Articular chondrocyte of knee joint (primary cell): ENCODE measurements at places on chromosomes 5 and 9. TPM values are rescaled to one million over a fixed set of nuclear protein-coding genes. Genes with fewer than 3 reads are reported as not detected.

RUSC2 gene
- 26.3 and 27.2 TPM in 2 replicates for total RNA-seq

SHROOM1 gene
- 3.8 and 6.7 TPM in 2 replicates for total RNA-seq

LCN2 gene
- total RNA-seq, result 0.39 TPM in 1 of 2 replicates, not detected in the other

MRPS2 gene
- 17.6 and 17.7 TPM in 2 replicates for total RNA-seq

SLC46A2 gene
- total RNA-seq, result 0.11 TPM in 1 of 2 replicates, not detected in the other

GABRB2 gene
- total RNA-seq, result not detected in 2 replicates

MPDZ gene
- total RNA-seq, result 41.3 and 44.3 TPM in 2 replicates

LMNB1 gene
- total RNA-seq, result 17.6 and 25.0 TPM in 2 replicates

OTP gene
- not detected in 2 replicates for total RNA-seq

SYK gene
- total RNA-seq, result not detected in 2 replicates

KDM3B gene
- 55.7 and 60.1 TPM in 2 replicates for total RNA-seq

LECT2 gene
- not detected in 2 replicates for total RNA-seq

ITK gene
- total RNA-seq, result under 0.01 and 0.65 TPM in 2 replicates

PCDHB16 gene
- 3.1 and 4.4 TPM in 2 replicates for total RNA-seq

CD274 gene
- 0.32 and 0.65 TPM in 2 replicates for total RNA-seq

ADRB2 gene
- 3.7 and 6.4 TPM in 2 replicates for total RNA-seq

RHOBTB3 gene
- total RNA-seq, result 279 and 344 TPM in 2 replicates

CMBL gene
- 14.2 and 14.4 TPM in 2 replicates for total RNA-seq

BARHL1 gene
- total RNA-seq, result not detected in 2 replicates

ORM2 gene
- not detected in 2 replicates for total RNA-seq
